ENCODE measurements at places on chromosomes 7 and 10.

GRCh38 chr7:28560767-28561166, 148.4 kb downstream of the CREB5 start:
- no peak for DNase-seq

GRCh38 chr7:154868921-154869320, 134.0 kb downstream of the PAXIP1 start:
- no peak for DNase-seq

- DNase-seq, result no peak
Observed at GRCh38 chr10:87867453-87867852, 4.0 kb downstream of the PTEN start.

GRCh38 chr10:72106154-72106849, 18.0 kb upstream of the SPOCK2 start:
- no peak for DNase-seq
